ENCODE measurements at places on chromosomes 12 and 14.
A peak's percentile ranks its signal among the peaks of the same experiment; 100 is the strongest.

- DNase-seq: no peak
Observed at GRCh38 chr14:71481021-71481654, 451.1 kb upstream of the RGS6 start.

- no peak for DNase-seq
Observed at GRCh38 chr12:128318341-128318740, 51.4 kb downstream of the TMEM132C start.

GRCh38 chr12:26767865-26768264 lies 65.1 kb downstream of the ITPR2 start:
- DNase-seq: no peak

DNA sequence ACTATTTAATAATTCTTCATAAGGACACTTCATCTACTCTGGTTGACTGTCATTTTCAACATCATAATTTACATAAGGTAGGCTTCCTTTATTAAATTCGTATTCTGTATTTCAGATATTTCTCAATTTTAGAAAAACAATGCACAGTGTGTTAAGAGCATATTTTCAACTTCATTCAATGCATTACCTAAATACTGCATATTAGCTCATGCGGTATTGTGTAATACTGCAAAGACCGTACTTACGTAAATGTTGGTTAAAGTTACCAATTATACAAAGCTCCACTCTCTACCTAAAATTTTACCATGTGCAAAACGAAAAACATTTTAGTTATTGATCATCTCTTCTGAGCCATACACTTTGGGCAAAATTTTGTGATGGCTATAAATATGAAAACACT lies 62.8 kb downstream of the EXOC5 start:
- no peak for DNase-seq

DNA sequence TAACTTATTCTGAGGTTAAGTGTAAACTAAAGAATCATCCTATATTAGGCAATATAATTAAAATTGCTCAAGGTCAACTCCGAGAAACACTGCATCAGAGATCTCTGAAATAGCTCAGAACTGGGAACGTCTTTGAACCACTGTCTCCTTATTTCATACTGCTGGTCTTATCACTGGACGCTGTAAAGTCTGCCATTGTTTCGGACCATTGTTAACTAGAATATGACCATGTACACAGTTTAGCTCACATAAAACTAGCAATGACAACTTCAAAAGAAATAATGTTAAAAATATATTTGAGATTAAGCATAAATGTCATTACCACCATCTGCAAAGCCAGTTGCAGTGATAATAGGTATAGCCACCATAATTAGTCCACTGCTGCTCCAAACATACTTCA lies 2.9 kb downstream of the ABCD2 start:
- DNase-seq: no peak

- DNase-seq: no peak
Observed at GRCh38 chr12:55728186-55728938, 447 bp downstream of the CD63 start.

DNA sequence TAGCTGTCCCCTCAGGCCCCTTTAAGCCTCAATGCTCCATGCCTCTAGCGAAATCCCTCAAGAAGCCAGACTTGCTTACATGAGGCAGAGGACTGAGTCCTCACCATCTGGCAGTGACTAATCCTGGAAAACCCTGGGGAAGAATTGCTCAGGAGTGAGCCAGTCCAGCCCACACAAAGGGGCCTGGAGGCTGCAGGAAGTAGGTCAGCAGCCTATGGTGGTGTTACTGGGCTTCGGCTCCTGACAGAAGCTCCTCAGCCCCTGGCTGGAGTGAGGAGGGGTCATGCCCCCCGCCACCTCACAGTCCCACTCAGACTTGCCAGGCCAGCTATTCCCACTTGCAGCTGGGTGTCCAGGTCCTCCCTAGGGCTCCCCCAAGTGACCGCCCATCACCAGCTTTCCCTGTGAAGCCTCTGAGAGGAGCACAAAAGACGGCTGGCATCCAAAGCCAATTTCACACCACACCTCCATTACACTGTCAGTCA lies 250.5 kb downstream of the DPF3 start:
- no peak for DNase-seq

- DNase-seq: no peak
Observed at GRCh38 chr14:64786296-64787149, 82.3 kb downstream of the PLEKHG3 start.

DNA sequence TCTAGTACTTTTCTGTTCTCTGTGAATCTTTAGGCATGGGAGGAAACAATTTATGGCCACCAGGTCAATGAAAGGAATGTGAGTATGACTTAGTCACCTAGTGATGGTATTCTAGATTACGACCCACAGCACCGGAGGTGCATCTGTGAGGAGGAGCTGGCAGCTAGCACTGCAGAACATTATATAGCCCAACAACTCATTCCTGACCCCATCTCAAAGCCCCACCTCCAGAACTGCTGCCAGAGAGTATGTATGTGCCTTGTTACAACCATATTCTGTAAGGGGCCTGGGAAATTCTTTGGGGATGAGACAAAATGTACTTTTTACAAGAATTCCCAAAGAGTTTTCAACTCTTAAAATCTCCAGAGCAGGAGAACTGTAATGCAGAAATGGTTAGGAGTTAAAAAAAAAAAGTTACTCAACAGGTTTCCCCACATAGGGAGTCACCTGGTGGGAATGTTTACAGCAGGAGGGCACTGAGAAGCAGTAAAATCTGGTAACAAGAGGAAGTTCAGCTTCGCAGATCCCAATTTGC lies 34.9 kb upstream of the CERS5 start:
- no peak for DNase-seq

GRCh38 chr14:102252834-102253801 lies 51.8 kb downstream of the MOK start:
- DNase-seq: no peak

DNA sequence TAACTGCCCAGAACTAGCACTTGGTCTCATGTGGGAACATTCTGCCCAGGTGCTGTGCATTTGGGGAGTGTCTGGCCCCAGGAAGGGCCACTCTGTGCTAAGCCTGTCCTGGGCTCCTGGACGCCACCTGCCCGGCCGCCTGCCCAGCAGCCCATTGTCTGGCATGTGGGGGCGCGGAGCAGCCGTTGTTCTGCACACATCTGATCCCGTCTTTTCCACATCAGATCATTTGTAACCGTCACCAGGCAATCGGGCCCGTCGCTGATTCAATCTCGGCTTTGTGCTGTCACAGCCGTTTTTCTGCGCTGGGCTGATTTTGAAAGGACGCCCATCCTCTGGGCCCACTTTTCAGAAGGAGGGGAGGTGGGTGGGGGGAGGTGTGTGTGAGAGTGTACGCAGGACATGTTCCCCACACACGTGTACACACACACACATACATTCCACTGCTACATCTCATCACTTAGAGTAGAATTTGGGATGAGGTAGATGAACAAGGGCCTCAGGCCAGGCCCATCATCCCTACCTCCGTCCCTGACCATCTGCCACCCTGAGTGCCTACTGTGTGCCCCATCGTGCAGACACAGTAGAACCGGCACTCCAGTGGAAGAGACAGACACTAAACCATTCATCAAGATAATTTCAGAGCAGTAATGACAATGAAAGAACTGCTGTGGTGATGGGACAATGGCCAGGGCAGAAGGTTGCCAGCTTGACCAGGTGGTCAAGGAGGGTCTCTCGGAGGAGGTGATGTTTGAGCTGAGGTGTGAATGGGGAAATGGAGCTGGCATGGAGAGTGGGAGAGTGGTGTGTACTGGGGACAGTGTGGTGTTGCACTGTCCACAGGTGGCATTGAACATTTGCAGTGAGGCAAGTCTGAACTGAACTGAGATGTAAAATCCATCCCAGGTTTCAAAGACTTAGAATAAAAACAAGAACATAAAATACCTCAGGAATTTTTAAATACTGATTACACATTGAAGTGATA lies 19.0 kb downstream of the FAM222A start:
- DNase-seq: no peak

DNA sequence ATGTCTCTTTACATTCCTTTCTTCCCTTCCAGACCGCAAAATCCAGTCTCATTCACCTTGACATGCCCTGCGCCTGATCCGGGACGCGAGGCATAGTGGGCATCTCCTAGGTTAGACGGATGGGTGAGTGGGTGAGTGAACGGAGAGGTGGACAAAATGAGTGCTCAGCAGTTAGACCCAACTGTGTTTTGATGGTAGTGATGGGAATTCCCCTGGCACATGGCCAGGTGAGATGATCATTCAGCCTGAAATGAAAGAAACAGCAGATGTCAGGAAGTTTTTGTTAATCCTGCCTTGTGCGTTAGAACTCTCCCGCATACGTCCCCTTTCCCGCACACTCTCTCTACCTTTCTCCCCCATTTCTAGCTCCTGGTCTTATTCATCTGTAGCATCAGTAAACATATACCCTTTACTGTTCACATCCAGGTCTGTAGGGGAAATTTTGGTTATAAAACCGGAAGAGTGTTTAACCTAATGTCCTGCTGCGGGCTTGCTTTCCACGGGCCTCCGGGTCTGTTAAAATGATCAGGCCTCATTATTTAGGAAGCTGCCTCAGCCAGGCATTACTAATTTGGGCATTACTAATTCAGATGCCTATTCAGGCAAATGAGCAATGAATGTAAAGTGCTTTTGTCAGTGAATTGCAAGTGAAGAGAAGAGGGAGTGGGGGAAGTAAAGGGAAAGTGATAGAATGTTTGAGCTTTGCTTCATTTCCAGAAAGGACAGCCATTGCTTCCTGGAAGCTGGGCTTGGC lies 172.8 kb downstream of the ETV6 start:
- DNase-seq: peak; percentile 56

DNA sequence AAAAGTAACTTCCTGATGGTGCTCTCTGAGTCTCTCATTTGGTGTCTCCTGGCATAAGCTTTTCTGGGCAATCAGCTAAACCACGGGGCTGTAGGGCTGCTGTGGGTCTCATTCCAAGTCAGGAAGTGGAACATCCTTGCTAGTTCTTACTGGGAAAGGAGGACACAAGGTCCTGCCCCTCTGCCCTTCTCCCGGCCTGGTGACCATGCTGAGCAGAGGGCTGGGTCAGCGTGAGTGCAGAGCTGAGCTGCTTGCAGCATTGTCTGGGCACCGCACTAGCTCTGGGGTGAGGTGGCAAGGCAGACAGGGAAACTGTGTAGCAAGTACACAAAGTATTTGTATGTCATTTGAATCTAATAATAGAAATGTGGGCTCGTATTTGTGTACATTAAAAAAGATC lies 45.0 kb upstream of the ASPG start:
- no peak for DNase-seq

DNA sequence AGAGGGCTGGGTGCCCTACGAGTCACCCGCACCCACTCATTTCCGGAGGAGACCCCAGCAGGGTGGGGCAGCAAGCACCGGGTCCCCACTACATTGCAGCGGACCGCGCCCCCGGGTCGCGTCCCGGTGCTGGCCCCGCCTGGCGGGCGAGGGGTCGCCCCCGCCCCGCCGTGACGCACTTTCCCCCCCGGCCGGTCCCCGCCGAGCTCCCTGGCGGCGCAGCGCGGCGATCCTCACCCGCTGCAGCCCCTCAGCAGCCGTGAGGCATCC lies 106.1 kb downstream of the PRICKLE1 start:
- peak; percentile 18 for DNase-seq

- DNase-seq: peak; percentile 24
Observed at GRCh38 chr12:124754949-124755800, 108.5 kb downstream of the SCARB1 start.

GRCh38 chr12:93722835-93723567 lies 45.8 kb downstream of the CRADD start:
- no peak for DNase-seq

DNA sequence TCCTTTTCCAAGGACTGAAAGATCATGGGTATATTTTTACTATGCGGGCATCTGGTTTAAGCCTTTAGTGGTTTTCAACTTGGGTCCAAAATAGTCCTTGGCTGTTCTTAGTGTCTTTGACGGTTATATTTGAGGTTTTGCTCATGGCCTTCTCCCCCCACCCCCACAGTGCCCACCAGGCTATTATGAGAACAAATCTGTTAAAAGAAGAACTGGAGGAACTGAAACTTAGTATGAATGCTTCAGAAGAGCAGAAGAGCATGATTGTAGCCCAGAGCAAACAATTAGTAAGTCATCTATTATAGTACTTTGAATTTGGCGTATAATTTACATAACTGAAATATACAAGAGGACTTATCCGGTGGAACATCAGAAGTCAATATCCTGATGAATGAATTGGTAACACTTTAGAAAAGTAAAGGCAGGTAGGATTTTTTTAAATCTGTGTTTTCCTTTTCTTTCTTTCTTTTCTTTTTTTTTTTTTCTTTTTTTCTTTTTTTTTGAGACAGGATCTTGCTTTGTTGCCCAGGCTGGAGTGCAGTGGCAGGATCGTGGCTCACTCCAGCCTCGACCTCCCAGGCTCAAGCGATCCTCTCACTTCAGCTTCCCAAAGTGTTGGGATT lies 71.8 kb upstream of the BCAT1 start:
- DNase-seq: peak; percentile 32

DNA sequence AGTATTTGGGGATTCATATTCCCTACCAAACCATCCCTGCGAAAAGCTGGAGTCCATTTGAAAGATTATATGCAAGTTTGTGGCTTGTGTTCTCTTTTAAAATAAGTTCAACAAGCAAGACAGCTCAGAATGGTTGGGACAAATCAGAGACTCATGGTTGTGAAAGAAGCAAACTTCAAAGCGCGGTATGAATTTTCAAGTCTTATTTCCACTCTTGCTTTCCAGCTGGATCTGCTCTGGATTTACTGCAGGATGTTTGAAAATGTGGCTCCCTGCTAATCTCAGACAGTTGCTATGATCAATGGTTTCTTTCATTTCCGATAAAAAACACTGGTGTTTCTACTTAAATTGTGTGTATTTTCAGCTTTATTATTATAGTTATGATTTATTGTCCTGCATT lies 477.5 kb downstream of the RAD51B start:
- DNase-seq: no peak

DNA sequence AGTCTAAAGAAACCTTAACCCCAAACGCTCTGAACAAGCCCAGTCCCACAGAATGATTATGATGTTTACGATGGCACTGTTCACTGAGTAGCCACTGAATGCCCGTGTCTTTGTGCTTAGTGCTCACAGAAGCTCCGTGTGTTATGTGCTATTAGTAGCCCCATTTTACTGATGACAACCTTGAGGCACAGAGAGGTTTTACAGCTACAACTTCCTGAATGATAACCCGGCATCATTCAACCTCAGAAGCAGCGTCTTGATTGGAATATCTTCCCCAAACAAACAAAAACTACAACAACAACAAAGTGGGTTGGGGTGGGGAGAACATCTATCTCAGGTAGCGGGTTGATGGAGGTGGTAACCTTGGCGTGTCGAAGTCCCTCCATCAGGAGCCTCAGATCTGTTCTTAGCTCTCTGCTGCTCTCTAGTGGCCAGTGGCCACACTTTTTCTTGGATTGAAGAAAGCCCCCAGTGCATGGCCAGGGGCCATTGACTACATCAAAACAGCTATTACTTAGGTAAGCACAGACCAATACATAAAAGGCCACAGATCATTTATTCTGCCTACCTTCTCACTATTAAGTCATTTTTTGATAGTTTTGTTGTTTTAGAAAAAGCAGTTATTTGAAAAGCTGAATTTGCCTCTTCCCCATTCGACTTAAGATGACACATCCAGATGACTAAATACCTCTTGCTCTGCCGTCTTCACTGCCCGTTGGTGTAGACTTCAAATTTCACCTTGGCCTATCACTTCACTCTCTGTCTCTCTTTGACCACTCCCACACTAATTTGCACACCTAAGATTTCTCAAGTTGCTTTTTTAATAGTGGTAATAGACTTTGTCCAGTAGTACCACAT lies 376.9 kb downstream of the GALC start:
- DNase-seq: peak; percentile 10

All from CD4-positive, alpha-beta T cell treated with Interleukin-4 for 1 hour (primary cell).